ENCODE measurements at places on chromosomes 13 and 19.

GRCh38 chr19:16118489-16119033 is 6.9 kb downstream of the RAB8A start:
- DNase-seq, result no peak

DNA sequence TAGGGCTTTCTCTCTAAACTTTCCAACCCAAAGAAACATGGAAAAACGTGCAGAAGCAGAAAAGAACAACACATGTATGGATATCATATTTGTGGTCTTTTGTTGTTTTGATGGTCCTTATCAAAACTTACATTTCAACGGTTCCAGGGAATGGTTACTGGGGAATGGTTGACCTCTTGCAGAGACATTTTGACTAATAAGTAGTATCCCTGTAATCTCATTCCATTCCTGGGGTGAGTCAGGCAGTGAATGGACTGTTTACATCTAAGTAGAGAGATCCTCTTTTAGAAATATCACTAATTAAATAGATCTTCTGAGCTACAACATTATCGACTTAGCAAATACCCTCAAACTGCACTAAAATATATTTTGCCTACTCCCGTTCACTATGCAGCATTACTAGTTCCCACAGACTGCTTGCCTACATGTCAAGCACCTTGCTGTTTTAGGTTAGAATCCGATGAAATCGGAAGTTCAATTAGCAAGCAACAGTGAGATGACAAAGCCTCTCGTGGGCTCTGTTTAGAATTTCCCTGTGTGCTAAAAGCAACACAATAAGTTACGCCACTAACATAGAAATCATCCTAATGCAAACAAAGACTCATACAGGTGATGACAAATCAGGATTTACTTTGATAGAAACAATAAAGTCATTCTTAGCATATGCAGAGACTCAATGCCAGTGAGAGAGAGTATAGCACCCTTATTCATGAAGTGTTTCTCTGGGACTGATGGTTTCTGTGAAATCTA is 797.7 kb upstream of the ARGLU1 start:
- no peak for DNase-seq

DNA sequence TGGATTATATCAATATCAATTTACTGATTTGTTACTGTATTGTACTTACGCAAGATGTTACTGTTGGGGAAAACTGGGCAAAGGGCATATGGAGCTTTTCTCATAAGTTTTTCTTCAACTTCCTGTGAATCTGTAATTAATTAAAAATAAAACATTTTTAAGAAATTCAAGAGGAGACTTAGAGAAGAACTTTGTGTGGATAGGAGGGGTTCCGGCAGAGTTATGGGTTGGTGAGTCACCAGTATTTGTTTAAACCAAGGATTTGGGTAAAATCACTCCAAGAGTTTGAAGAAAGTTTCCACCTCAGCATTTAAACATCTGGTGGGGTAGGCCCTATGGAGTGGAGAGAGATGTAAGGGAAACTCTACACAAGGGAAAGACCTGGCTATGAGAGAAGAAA is 379.6 kb downstream of the TSHZ3 start:
- no peak for DNase-seq

DNA sequence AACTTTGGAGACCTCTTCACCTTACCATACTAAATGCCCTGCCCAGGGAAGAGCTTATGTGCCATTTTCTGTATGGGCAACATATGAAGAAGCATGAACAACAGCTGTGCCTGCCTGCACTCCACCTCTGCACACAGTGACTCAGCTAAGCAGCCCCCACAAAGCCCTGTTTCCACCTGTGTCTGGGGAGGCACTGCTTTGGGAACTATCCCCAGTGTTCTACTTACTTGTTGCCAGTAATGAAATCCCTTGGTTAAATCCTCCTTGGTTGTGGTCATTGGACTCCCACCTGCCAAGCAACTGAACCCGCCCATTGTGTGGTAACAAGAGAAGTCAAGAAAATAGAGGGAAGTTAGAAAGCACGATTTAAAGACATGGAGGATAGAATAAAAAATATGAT is 84.6 kb downstream of the NALCN start:
- DNase-seq, result no peak

DNA sequence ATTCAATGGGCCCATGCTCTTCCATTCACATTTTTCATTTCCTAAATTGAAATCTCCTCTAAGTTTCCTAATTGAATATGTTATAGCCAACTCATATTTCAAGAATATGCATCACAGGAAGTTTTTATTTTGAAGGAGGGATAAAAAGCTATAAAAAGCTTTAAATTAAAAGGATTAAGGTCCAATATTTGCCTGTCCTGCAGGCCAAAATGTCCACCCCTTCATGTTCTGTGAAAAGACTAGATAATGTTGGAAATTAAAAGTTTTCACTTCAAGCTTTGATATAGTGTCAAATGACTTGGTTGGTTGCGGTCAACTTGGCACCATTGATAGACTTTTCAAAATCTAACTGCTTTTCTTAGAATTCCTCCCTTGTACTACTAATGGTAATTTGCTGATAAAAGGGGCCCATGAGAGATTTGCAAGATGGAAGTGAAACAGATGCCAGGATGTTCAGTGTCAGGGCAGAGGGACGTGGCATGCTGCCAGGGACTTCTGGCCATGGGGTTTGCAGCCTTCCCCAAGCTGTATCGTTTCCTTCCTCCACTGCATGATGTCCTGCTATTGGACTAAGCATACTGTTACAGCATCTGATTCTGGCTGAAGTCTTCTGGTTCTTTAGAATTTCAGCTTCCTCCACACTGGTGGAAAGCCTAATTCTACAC is 547.3 kb upstream of the MIR17HG start:
- no peak for DNase-seq

GRCh38 chr13:30792285-30793000 is 57.1 kb downstream of the ALOX5AP start:
- no peak for DNase-seq

DNA sequence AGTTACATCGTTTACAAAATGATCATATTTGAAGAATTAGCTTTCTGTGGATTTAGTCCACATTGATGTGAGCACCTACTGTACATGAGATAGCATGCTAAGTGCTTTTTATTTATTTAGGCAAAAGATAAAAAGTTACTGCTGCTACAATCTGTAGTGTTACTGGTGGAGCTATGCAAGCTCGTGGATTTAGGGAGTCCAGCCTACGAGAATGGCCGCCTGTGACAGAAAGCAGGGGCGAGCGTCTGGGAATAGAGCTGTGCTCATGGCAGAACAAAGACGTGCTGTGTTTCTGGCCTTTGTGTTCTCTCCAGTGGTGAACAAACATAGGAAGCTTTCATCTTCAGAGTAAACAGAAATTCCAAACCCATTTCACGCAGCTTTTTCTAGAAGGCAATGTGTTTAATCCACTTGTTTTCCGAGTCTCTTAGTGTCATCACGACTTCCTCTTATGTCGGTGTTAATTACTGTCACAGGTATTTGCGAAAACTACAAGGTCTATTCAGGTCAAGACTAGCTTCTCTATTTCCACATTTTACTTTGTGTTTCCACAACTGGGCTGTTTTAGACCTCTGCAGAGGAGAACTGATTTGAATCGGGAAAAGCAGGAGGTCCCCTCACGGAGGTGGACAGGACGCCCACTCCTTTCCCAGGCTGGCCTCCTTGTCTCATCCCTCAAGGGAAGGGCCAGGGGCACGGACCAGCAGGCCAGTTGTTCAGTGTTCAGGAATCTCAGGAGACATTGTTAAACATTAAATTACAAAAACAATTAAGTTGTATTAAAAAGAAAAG is 67.3 kb downstream of the ATP11A start:
- DNase-seq, result no peak

DNA sequence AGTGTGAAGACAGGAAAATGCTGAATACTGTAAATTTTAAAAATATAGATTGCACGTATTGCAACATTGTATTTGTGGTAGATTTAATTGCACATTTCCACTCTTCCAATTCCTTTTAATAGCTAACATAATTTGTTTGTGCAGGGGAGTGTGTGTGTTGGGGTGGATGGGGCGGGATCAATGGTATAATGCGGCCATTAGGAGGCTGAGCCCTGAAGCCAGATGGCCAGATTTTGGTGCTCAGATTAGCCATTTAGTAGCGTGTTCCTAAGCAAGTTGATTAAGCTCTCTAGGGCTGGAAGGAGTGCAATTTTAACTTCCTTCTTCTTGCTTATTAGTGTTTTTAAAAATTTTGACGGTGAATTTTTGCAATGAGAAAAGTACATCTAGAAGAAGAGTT is 5.8 kb downstream of the OXGR1 start:
- DNase-seq, result no peak

DNA sequence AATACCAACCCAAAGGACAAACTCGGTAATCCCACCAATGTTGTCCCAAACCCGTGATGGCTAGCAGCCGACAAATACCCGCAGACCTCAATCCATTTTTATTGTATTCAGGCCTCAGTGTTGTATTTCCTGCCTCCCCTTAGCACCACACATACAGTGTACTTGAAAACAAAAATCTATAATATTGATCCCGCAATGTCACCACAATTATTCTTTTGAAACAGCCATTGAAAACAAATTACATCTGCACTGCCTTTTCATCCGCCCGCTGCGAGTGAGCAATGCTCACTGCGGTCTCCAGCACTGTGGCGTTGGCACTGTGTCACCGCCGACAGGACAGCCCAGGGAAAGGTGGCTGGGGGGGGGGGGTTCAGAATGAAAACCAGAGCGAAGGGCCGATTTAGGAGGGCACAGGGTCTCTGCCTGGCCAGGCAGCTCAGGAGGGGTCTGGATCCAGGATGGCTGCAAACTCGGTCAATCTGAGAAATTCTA is 385.8 kb upstream of the ZNF507 start:
- DNase-seq, result no peak

DNA sequence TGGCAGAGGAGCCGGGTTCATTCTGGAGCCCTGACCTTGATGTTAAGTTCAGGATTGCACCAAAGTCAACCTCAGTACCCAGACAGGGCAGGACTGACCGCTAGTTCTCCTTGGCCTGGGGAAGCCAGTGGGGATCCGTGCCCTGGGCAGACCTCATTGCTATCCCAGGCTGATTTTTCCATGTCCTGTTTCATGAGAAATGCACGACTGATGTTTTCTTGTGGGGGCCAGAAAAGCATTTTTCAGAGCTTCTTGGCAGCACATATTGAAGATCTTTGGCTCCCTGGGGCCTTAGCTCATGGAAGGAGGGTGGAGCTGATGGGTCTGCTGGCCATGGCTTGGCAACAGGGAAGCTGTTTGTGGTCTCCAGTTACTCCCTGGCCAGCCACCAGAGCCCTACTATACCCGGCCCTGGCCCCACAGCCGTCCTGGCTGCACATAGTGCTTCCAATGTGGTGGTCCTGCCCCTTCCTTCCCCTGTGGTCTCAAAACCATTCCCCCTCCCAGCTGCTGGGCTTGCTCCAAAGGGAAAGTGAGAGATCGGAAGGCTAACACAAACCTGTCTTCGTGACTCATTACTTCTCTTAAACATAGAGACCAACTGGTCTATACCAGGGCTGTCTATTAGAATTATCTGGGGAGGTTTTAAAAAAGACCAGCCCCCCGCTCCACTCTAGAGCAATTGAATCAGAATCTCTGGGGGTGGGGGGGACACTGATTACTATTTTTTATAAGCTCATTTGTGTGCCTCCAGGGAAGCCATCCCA is 11.2 kb downstream of the IL17D start:
- DNase-seq, result no peak

- no peak for DNase-seq
These were observed 392.5 kb downstream of the DIAPH3 start for GRCh38 chr13:59771272-59771671.

DNA sequence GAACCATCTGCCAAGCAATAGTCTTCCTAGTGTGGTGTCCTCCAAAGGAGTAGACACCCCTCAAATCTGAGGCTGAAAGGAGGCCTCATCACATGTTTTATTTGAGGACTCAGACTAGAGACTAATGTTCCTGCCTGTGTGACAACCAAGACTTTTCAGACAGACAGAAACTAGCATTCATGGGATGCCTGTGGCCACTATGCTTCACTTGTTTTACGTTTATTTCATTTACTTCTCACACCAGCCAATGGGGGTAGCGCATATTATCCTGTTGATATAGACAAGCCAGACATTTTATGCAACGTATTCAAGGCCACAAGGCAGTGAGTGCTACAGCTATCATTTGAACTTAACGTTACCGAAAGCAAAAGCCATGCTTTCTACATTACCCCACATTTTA is 391.7 kb upstream of the HTR2A start:
- DNase-seq, result no peak

DNA sequence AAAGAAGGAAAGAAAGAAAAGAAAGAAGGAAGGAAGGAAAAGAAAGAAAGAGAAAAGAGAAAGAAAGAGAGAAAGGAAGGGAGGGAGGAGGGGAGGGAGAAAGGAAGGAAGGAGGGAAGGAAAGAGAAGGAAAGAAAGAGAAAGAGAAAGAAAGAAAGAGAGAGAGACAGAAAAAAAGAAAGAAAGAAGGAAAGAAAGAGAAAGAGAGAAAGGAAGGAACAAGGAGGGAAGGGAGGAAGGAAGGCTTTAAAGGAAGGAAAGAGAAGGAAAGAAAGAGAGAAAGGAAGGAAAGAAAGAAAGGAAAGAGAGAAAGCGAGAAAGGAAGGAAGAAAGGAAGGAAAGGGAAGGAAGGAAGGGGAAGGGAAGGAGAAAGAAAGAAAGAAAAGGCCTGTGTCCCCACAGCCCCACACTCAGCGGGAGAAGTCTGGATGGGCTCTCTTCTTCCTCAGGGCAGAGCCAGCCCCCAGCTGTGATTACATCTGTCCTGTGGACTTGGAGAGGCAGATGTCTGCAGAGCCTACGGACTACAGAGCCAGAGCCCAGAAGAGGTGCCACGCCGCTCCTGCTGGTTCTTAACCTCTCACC is 9.6 kb downstream of the PTPRH start:
- no peak for DNase-seq

DNA sequence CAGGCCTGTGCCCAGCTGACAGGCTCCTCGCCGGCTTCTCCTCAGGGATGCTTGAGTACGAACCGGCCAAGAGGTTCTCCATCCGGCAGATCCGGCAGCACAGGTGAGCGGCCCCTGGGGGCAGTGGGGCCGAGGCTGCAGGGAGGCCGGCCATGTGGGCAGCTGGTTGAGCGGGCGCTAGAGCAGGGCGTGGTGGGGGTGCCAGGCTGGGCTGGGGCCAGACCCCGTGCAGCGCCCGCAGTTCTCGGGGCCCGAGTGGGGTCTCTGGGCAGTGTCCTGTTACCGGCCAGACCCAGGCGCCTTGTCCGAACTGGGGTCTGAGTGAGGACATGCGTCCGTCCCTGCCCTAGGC is 15.9 kb downstream of the CBARP start:
- no peak for DNase-seq

DNA sequence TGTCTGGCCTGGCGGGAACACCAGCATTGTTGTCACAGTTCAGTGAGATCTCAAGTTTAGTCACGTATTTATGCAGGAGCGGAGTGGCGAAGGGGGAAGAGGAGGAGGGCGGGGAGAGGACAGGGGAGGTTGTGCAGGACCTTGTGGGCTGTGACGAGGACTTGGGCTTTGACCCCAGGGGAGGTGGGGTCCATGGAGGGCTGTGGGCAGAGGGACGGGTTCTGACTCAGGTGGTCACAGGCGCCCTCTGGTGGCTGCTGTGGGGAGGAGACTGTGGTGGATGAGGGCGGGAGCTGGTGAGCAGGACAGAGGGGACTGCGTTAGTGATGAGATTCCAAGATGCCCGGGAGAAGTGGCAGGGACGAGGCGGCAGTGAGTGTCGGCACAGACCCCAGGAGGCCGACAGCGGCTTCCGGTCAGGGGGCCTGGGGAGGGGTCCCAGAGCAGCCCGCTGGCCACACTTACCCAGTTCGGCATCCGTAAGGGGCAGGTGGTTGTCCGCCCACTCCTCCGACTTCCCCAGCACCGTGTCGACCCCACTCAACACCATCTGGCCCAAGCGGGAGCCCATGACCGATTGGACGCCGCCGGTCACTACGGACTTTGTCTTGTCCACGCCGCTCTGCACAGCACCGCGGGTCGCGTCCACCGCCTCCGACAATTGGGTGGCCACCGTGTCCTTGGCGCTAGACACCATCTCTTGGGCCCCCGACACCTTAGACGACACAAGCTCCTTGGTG is 15.7 kb downstream of the PLIN3 start:
- peak; percentile 84 for DNase-seq
